ENCODE measurements at places on chromosomes 2 and 18. TPM values are rescaled to one million over a fixed set of nuclear protein-coding genes. Genes with fewer than 3 reads are reported as not detected.

DNA sequence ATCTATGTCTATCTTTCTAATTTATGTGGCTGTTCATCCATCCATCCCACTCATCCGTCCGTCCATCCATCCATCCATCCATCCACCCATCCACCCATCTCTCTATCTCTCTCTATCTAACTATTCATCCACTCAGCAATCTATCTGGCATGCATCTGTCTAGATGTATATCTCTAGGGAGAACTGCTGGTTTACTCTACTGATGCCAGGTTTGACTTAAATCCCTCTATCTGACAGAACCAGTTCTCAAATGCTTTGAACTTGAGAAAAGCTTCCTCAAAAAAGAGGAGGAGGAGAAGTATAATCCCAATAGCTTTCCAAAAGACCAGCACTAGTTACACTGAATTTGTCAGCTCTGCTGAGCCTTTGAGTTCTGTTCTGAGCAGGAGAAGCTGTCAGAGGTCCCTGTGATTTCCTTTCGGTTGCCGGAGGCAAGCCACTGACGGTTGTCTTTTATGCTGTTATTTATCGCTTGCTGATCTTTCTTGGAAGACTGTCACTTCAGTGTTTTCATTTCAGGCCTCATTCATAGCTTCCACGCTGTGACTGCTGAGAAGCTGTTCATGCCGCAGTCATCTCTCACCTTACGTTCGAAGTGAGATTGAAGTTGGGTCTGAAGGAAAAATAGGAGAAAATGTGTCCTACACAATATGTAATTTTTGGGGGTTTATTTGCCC lies 129.4 kb upstream of the UXS1 start:
- no peak for DNase-seq

DNA sequence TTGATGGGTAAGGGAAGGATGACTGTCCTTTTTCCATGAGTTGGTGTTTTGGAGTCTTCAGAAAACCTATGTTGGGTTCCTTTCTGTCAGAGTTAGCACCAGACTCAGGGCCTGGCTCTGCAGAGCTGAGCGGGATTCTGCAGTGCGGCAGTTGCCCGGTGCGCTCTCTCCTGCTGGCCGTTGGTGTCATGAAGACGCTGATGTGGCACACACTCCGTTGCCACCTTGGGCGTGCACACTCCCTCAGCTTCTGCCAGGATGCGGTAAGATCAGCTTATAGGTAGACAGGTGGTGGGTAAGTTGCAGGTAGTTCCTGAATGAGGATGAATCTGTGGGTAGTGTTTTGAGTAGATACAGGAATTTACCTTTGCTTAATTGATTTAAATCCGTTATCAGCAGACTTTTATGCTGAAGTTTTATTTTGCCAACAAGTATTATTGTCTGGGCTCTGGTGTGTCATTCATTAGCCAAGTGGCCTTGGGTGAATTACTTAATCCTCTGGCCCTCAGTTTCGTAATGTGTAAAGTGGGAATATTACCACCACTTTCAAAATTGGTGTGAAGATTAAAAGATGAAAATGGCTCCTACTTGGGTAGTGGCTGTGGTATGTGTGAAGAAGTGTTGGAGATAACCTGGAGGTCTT lies 26.8 kb downstream of the DGKD start:
- no peak for DNase-seq

- no peak for DNase-seq
Observed at GRCh38 chr2:215881582-215881981, 131.8 kb downstream of the MREG start.

DNA sequence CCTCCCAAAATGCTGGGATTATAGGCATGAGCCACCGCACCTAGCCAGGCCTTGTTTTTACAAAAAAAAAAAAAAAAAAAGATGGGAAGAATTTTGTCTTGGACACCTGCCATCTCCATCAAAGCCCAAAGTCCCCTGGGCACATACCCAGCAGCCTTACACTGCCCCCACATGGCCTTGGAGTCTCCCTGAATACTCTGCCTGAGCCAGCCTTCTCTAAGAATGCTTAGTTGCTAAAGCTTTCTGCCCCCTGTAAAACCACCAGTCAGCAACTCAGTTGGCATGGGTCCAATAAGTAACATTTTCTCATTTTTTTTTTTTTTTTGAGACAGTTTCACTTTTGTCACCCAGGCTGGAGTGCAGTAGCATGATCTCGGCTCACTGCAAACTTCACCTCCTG lies 40.6 kb downstream of the SPC25 start:
- DNase-seq: no peak

Gene HMSD
- 1.2 TPM for total RNA-seq

Gene NFU1
- total RNA-seq: 117 TPM
